ENCODE measurements at places on chromosomes 4 and X. TPM values are rescaled to one million over a fixed set of nuclear protein-coding genes. Genes with fewer than 3 reads are reported as not detected.

- no peak for DNase-seq
Observed at GRCh38 chr4:157992948-157993839, 179.6 kb downstream of the GASK1B start.

DNA sequence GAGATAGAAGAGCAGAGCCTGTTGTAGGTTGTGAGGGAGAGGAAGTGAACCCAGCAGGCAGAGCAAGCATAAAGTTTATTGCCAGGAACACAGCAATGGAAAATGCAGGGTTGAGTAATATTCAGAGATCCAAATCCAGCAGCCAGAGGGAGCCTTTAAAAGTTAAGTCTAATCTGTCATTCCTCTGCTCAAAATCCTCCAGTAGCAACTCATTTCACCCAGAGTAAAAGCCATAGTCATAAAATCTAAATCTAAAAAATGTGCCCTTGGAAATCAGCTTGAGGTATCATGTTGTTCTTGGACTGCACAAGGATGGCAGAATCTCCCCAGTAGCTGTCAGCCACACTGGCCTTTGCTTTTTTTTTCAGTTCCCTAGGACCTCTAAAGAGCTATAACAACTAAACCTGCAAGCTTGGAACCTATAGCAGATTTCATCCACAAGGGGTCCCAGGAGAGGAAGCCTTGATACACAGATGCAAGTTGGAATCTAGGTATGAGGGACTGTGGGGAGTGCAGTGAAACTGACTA, 62.9 kb upstream of the FRAS1 start:
- DNase-seq, result peak; percentile 43

Gene STPG2
- total RNA-seq, result 0.77 TPM

DNA sequence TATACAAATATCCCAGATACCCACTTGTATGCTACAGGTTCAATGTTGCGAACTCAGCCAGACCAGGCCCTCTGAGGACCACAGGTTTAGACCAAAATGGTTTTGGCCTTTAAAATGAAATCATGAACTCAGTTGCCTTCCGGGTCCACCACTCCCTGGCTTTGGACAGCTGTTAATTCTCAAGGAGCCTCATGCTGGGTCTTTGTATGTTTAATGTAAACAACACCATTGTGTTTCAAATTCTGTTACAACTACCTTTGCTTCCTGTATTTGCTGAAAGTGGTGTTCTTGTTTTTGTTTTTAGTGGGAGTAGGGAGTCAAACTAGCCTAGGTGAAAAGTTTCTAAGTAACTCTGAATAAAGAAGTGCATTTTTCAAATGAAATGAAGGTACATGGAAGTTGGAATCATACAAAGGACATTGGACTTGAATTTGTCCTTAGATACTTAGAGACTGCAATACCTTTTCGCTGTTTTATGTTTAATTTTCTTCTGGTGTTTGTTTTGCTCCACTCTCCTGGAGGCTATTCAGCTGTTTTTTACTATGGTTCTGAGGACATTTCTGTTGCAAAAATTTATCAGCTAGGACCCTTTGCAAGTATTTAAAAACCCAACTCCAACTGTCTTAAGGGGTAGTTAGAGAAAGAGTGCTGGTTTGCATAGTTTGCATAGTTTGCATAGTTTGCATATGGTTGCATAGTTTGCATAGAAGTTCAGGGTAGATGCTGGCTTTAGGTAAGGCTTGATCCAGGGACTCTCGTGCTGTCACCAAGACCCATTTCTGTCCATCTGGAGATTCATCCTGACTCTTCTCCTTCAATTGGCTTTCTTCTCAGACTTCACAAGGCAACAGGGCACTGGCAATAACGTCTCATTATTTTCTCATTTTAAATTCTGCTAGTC, 70.1 kb downstream of the MID1IP1 start:
- DNase-seq, result no peak

- DNase-seq, result no peak
Observed at GRCh38 chrX:21948897-21949578, 8.5 kb downstream of the SMS start.

Measured in prostate gland (tissue), 2 donors.